ENCODE measurements at places on chromosomes 12 and 14.

- DNase-seq: no peak
These were observed 6.4 kb downstream of the FBRSL1 start for GRCh38 chr12:132496358-132496669.

DNA sequence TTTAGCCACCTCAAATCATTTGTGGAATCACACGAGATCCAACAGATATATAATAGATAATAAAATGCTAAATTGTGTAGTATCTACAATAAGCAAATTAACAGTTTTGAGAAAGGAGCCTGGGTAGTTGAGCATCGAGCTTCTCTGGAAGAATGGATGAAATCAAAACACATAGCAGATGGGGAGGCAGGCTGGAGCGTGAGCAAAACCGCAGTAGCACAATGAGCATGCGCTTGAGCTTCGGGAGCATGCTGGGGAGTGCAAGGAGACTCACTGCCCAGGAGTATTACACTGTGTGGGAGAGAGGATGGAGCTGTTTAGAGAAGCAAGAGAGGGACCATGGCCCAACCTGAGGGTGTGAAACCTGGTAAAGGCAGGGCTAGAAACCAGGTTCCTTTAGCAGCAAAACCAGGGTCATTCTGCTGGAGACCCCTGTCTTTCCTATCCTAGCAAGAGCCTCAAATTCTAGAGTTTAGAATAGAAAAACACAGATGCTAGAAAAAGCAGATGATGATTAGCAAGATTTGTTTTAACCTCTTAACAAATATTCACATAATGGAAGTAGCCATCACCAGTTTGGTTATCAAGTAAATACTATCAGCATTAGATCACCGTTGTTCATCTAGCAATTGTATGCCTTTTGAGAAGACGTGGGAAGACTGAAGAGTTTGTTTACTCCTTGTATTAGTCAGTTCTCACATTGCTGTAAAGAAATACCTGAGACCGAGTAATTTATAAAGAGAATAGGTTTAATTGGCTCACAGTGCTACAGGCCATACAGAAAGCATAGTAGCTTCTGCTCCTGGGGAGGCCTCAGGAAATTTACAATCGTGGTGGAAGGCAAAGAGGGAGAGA is 484.8 kb downstream of the EGLN3 start:
- DNase-seq: no peak

DNA sequence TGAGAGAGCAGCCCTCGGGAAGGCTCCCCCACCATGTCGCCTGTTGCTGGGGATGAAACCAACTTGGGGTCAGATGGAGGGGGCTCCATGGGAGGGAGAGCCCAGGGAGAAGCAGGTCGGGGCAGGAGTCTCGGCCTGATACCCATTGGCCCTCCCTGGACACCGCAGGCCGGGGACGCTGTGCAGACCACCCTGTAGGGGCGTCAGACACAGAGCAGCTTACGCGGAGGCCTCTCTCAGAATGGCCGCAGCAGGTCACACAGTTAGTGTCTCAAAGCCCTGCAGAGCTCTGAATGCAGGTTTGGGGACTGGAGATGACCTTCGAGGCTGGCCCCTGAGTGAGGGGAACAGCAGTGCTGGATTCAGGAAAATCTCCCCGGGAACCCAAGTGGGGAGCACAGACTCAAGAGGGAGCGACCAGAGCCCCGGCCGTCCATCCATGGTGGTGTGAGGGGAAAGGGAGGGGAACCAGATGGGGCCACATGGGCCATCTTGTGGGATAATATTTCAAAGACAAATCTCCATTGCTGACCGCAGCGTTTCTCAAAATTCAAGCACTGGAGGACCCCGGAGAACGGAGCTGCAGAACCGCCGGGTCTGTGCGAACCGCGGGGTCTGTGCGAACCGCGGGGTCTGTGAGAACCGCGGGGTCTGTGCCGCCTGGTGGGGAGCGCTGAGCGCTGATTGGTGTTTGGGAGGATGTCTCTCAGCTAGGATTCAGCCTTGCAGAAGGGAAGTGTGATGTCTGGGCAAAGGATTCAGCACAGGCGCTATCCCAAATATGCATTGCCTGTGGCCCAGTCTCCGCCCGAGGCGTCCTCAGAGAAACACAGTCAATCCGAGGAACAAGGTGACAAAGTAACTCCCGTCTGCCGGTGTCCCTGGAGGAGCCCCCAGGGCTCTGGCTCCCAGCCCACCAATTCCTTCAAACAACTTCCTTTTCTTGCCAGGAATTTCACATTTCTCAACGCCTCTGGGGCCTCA is 324.4 kb upstream of the RTL1 start:
- no peak for DNase-seq

DNA sequence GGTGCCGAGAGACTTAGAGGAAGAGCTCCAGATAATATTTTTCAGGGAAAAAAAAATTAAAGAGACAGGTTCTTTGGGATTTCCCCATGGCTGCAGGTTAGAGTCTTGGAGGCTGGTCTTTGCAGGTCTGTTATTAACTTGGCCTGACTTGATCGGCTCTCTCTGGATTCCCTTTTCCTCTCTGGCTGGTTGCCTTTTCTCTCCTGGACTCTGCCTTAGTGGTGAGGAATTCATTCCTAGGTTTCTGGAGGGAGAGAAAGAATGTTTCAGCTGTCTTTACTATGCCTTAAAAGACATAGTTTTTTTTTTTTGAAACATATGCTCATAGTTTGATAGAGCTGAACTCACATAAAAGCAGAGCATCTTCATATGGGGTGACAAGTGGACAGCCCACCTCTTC is 336.3 kb downstream of the BMP4 start:
- no peak for DNase-seq

GRCh38 chr14:23137192-23137812 is 18.2 kb upstream of the CEBPE start:
- DNase-seq: no peak

DNA sequence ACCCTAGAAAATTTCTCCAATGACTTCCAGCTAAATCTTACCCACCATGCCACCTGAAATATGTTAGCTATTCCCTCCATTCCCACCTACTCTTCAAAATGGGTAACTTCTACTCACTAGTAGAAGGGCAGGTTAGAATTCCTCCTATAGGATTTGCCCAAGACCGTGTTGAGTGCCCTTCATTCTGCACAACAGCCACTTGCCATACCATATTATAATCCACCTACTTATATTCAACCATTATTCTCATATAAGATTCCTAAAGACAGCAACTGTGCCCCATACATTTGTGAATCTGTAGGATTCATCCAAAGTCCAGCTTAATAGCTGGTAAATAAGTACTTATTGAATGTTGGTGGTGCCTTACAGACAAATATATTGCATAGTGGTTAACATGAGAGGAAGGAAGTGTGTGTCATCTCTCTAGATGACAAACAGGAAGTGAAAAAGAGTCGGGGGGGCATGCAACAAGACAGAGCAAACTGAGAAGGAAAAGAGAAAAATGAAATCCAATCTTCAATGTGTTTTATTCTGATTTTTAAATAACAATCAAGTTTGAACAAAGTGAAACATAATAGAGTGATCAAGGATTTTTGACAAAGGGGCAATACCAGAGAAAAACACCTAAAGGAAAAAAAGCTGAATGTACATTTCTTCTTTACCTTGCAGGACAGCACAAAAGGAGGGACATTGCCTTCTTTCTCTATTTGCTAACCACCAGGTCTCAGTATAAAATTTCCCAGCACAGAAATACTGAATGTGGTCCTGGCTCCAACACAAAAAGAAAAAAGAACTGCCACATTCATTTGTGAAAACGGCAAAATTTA is 389.3 kb upstream of the USP15 start:
- no peak for DNase-seq

DNA sequence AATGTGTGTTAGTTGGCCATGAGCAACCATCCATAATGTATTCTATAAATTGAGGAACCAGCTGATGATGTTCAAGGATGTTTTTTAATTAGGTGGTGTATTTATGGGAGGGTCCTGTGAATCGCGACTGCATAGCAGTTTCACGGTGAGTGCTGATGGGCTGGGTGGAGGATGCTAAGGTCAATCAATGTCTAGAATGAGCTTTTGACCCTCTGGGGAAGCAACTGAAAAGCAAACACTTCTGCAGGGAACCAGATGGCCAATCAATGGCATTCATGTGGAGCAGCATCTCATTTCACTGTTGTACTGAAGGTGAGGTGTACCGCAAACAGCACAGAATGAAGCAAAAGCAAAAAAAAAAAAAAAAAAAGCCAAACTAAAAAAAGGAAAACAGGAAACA is 676.1 kb upstream of the TMEM132C start:
- DNase-seq: no peak

DNA sequence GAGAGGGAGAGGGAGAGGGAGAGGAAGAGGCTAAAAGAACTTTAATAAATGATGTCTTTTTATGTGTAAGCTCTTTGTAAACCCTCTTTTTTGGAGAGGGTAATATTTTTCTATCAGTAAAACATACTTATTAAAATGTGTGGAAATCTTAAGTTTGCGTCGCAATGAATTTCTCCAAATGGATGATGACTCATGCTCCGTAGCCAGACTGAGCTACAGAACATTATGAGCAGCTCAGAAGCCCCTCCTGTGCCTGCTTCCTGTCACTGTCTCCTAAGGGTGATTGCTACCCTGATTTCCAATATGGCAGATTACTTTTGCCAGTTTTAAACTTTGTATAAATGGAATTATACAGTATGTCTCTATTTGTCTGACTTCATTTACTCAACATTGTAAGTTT is 13.0 kb upstream of the PYGL start:
- DNase-seq: no peak

- DNase-seq: no peak
These were observed 4.8 kb downstream of the MVK start for GRCh38 chr12:109578330-109578927.

- no peak for DNase-seq
These were observed 31.4 kb downstream of the TMEM233 start for GRCh38 chr12:119624966-119625365.

DNA sequence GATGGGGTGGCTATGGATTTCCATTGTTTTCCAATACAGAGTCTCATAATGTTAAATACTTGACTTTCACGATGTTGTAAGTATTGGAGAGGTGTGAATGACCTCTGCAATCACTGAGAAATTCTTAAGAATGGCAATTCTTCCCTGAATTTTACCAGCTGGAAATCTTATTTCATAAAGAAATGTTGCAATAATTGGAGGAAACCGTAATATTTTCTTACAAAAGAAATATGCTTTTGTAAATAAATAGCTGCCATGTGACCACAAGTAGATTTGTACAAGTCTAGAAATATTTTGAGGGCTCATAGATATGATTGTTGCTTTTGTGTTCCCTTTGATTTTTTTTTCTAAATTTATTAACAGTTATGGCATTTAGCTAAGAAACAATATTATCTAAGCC is 308.7 kb upstream of the ATP2B1 start:
- DNase-seq: no peak

- no peak for DNase-seq
These were observed 83.2 kb downstream of the ALG10B start for GRCh38 chr12:38399711-38400206.

DNA sequence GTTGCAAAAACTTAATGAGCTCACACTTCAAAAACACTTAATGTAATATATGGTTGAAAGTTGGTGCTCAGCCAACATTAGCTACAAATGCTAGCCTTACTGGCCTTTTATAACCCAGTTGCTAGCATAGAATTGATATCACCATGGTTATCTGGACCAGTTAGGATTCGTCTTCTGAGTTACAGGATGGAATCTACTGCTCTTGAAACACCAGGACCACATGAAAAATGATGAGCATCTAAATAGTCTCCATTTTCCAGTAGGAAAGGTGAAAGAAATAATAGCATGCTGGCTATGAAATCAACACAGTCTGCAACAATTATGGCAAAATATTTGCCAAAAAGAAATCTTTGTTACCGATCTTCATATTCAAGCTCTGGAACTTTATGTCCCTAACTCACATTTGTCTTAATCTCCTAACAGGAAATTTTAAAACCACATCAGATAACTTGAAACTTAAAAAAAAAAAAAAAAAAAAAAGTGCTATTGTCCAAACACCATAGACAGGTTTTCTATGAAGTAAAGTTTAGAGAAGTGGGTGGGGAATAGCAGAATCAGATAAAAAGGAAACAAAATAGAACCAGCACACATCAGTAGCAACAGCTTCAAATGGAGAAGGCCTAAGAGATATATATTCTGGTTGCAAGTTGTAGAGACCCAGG is 12.6 kb upstream of the CD69 start:
- DNase-seq: no peak

DNA sequence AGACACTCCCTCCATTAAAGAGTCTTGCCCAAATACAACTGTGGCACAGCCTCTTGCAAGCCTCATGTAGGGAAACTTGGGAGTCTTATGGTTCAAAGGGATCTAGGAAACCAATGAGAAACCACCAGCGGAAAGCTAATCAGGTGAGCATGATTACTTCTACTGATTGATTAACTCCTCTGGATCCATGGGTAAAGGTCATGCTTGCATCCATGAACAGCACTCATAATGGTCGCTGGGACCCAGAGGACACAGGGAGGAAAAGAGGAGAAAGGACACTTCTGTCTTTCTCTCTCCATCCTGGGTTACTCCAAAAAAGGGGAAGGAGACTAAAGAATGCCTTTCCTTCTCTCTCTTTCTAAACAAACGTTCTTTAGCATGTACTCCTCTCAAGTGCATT is 1397.2 kb downstream of the LRFN5 start:
- DNase-seq: no peak

GRCh38 chr12:6084261-6084968 is 40.1 kb downstream of the VWF start:
- no peak for DNase-seq

DNA sequence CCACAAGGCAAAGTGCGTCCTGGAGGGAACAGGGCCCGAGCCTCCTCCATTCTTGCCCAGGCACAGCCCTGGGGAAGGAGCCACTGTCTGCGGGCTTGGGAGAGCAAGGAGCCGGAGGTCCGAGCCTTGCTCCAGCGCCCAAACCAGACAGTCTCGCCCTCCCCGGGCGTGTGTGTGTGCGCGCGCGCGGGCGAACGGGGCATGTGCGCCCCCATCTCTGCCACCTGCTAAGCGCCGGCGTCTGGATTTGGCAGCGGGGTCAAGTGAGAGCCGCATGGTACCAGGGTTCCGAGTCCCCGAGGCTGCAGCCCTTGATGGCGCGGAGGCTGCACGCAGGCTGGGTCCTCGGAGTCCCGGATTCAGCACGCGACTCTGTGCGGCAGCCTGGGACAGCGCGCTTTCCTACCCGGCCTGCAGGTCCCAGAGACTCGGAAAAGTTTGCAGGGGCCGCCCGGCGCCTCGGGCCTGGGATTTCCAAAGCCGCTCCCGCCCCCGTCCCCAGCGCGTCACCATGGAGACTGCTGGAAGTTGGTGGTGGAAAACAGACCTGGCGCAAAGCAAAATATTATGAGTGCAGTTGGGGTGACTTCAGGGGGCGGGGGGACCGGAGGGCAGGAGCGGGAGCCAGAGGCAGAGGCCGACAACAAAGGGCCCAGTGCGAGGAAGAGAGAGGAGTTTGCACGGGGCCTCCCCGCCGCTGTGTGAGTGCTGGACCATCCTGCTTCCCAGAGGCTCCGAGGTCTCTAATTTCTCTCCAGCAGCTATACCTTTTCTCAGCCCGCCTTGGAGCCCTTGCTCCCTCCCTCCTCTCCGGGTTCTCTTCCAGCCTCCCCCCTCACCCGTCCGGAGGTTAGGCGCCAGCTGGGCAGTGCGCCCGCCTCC is 4.2 kb downstream of the RFX4 start:
- DNase-seq: no peak

DNA sequence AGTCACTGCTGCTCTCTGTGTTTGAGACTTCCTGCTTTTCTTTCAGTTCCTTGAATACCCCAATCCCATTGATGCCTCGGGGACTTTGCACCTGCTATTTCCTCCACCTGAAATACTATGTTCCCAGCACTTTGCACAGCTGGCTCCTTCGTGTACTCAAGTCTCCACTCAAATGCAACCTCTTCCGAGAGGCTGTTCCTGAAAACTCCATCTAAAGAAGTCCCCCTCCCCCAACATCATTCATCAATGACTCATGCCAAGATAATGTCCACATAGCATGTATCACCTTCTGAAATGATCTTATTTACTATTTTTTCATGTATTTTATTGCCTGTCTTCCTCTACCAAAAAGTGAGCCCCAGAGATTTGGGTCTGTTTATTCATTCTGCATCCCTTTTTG is 48.6 kb downstream of the HSPB8 start:
- DNase-seq: no peak

All from NCI-H2081 treated with DMSO at 0.1 percent for 48 hours (cell line).